ENCODE measurements at places on chromosomes 16 and 17.
A peak's percentile ranks its signal among the peaks of the same experiment; 100 is the strongest.

GRCh38 chr16:11683145-11683544 lies 14.9 kb downstream of the SNN start:
- no peak for DNase-seq

- DNase-seq = no peak
Observed at GRCh38 chr16:75811020-75811634, 84.8 kb upstream of the CPHXL start.

DNA sequence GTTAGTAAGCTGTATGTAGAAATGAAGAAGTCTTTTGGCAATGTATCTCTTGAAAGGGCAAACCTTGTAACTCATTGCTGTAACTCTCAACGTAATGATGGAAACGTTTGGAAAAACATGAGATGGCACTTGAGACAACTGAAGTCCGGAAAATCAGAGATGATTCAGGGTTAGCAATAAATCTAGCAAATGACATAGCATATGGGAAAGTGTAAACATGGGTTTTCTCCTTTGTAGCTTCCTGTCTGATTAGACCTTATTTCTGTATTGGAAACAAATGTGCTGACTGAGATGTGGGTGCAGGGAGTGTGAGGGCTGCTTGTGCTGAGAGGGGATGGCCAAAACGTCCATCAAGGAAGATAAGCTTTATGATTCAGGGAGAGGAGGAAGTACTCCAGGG lies 110.7 kb upstream of the FAM20A start:
- DNase-seq = no peak

- no peak for DNase-seq
Observed at GRCh38 chr17:7589204-7589868, 558 bp downstream of the SOX15 start.

GRCh38 chr17:65324611-65325342 lies 187.6 kb downstream of the RGS9 start:
- no peak for DNase-seq

GRCh38 chr17:81480140-81481072 lies 32.2 kb downstream of the ACTG1 start:
- no peak for DNase-seq

DNA sequence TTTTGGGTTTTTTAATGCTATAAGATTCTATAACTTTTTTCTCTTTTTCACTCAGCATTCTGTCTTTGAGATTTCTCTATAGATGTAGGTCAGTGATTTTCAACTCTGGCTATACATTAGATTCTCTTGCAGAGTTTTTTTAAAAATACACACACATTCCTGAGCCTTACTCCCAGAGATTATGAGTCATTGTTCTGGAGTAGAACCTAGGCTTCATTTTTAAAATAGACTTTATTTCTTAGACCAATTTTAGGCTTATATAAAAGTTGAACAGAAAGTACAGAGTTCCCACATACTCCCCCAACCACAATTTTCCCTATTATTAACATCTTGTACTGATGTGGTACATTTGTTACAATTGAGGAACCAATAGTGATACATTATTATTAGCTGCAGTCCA lies 63.3 kb downstream of the CYB561 start:
- no peak for DNase-seq

GRCh38 chr17:45383003-45383402 lies 49.7 kb downstream of the ARHGAP27 start:
- DNase-seq = no peak

DNA sequence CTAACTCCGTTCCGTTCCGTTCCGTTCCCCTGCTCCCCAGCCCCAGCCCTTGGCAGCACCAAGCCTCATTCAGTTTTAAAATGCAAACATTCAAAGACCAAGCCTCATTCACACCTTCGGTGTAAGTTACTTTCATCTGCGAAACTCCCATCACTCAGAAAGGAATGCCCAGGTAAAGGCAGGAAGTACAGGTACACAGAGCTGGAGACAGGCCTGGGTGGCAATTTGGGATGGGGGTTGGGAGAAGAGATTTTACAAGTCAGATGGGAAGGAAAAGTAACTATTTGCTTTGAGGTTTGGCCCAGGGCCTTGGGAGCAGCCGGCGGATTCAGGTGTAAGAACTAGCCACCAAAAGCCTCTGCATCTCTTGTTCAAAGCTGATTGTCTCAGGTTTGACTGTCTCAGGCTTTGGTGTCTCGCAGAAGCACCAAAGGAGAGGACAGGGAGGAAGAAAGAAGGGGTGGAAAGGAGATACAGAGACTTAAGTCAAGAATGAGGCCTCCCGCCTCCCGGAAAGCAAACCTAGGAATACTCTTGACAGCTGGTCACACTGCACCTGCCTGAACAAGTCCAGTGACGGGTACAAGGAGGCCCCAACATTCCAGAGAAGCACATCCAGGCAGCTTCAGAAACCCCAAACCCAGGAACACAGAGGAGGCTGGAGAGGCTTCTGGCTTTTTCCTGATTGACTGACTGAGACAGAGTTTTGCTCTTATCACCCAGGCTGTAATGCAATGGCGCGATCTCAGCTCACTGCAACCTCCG lies 54.7 kb downstream of the NXN start:
- no peak for DNase-seq

DNA sequence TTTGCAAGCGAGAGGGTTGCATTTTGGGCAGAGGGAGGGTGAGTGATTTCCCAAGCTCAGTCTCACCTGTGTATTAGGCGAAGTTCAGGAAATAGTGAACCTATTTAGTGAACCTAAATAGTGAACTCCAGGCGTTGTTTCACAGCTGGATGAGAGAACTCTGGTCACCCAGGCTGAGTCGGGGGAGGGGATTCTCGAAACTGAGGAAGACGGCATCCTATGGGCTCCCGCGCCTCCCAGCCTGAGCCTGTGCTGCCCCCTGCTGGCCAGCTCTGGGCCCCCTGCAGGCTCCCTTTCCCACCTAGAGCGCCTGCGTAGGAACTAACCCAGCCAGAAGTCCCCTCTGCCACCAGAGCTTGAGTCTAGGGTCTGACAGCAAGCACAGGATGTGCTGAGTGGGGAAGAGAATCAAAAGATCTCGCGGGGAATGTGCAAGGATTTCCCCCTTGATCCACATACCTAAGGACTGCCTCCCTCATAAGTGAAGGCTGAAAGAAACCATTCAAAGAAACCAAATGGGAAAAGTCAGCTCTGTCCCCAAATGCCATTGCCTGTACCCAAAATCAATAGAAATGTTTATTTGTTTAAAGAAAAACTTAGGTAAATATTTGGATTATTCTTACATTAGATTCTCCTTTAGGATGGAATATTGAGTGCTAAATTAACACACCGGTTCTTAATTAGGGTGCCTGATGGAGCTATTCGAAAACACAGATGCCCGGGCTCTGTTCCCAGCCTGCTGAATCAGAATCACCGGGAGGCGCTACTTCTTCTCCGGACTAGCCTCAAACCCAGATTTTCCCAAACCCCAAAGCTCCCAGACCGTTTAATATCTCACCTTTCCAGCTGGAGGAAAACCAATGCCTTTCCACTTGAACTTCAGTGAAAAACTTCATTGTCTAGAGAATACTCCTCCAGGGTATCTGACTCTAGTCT lies 14.8 kb upstream of the MARVELD3 start:
- DNase-seq = no peak

DNA sequence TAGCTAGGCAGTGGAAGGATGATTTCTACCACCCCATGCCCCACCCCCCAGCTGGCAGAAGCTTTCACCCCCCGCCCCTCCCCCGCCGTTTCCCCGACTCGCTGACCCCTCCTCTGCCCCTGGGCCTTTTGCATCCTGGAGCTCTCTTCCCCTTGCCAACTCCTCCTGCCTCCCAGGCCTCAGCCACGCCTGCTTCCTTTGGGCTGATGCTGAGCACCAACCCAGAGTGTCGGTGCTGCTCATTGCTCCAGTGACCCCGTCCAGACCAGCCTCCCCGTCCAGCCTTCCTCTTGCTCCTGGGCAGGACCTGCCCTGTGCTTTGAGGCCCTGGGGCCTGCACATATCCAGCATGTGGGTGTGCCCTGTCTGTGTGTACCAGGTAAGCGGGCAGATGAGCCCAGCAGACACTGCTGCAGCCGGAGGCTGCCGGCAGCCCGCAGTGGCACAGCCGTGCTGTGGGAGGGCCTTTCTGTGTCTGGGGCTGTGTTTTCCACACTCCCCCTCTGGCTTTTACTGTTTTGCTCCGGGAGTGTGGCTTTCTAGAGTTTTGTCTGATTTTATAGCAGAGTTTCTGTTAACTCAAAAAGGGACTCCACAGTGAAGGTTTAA lies 72.9 kb downstream of the JPH3 start:
- no peak for DNase-seq

DNA sequence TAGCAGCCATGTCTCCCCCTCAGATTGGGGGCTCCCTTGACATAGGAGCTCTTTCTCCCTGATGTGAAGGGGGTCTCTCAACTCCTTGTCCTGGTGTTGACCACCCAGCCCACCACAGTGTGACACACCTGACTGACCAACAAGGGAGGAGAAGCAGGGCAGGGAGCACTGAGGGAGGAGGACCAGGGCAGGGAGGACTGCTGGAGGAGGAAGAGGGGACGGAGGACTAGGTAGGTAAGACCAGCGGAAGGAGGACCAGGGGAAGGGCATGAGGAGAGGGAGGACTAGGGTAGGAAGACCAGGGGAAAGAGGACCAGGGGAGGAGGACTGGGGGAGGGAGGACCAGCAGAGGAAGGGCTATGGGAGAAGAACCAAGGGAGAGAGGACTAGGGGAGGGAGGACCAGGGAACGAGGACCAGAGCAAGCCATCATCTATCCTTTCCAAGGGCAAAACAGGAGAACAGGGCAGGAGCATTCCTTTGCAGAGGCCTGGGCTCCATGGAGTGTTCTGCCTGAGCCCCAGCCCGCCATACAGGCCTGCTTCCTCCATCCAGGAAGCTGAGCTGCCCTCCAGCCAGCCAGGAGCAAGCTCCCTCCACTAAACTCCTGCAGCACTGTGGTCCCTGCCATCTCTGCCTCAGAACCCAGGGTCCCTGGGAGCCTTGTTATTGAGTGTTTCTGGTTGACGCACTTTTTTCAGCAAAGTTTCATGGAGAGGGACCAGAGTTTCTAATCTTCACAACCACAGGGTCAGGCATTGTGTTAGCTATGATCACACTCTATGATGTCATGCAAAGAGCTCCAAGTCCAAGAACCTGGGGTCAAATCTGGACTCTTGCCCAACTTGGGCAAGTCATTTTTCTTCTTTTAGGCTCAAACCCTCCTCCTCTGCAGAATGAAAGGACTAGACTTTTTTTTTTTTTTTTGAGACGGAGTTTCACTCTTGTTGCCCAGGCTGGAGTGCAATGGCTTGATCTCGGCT lies 15.4 kb upstream of the KRT17 start:
- no peak for DNase-seq

GRCh38 chr17:41799366-41799765 lies 12.4 kb downstream of the P3H4 start:
- DNase-seq = no peak

DNA sequence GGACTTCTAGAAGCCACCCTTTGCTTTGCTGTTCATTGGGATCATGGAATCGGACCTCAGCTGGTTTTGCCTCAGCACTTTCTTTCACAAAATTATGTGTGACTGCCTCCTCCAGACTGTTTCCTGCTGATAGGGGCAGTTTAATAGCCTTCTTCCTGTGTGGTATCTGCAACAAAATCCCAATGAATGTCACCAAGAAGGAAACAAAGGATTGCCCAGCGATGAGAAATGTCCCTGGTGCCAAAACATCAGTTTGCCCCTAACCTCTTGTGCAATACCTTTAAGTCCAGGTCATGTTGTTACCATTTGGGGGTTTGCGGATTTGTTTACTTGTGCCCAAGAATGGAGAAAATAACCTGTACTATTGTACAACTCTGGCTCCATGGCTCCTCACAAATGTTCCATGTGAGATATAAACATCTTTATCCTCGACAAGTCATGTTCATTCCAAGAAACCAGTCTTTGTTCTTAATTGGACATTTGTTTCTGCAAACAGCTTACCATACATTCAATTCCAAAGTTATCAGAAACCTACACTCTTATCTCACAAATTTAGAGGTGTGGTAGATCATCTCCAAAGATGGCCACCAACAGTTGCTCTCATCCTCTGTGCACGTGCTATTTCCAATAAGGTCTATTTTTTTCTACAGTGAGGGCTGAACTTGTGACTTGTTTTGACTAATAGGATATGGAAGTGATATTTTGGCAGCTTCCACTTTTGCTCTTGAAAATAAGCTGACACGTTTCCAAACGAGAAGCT lies 14.8 kb downstream of the TAC4 start:
- no peak for DNase-seq

DNA sequence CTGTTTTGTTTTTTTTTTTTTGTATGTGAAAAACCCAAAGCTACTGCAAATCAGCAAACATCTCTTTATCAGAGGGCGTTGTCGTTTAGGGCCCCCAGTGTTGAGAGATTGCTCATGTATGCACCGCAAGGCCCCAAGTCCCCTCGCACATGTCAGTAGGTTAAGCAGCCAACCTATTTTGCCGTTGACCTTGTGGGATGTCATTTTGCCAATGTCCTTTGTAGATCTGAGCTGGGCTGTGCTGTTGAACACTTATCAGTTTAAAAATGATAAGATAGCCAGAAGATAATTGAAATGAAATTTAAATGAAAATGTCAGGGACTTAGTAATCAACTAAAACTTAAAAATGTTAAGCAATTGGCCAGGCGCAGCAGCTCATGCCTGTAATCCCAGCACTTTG lies 26.2 kb downstream of the ARSG start:
- DNase-seq = no peak

GRCh38 chr17:27904534-27905446 lies 11.6 kb upstream of the LYRM9 start:
- no peak for DNase-seq

GRCh38 chr17:7588553-7589203 lies 1.2 kb downstream of the SOX15 start:
- no peak for DNase-seq

DNA sequence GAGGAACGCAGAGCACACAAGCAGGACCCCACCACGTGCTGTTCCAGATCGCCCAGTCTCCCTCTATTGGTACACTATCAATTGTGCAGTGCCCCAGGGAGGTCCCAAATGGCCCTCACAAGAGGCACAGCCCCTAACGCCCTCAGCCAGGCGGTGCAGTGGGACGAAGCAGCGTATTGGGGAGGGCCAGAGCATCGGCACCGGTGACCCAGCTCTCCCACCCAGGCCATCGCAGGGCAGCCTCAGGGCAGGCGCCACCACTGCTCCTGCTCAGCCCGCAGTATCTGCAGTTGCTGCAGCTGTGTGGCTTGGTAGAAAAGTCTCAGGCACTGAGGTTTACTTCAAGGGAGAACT lies 5.9 kb upstream of the FAAP100 start:
- DNase-seq = no peak

GRCh38 chr17:35244341-35245195 lies 1.7 kb downstream of the SLFN5 start:
- peak; percentile 29 for DNase-seq

DNA sequence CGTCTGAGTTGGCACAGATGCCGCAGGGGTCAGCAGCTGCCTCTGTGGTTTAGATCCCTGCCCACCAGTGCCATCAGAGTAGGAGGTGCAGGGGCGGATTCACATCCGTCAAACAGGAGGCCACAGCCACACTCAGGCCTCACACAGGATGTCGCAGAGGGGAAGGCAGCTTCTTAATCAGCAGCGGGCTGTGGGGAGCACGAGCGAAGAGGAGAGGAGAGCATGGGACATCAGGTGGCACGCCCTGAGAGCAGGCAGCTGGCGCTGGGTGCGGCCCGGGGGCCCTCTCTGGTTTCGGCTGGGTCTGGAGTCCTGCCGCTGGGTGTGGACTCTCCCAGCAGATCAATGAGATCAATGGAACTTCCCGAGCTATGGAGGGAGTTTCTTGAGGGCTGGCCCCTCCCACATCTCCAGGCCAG lies 9.6 kb downstream of the LLGL2 start:
- no peak for DNase-seq

- no peak for DNase-seq
Observed at GRCh38 chr17:19911033-19911432, 43.3 kb upstream of the ULK2 start.
